Epithelial cell of umbilical artery (primary cell): ENCODE measurements at places on chromosomes 3 and 15. TPM values are rescaled to one million over a fixed set of nuclear protein-coding genes. Genes with fewer than 3 reads are reported as not detected.

The AADACL2 gene
- not detected in 2 replicates for total RNA-seq

The MKRN2OS gene
- total RNA-seq, result not detected in 2 replicates

The UBAP1L gene
- 0.65 and 1.1 TPM in 2 replicates for total RNA-seq

The RBMS3 gene
- total RNA-seq, result 33.1 and 36.1 TPM in 2 replicates

The IL16 gene
- under 0.01 TPM in 2 replicates for total RNA-seq
